EL (cell line): ENCODE measurements at places on chromosomes 1 and 21.

DNA sequence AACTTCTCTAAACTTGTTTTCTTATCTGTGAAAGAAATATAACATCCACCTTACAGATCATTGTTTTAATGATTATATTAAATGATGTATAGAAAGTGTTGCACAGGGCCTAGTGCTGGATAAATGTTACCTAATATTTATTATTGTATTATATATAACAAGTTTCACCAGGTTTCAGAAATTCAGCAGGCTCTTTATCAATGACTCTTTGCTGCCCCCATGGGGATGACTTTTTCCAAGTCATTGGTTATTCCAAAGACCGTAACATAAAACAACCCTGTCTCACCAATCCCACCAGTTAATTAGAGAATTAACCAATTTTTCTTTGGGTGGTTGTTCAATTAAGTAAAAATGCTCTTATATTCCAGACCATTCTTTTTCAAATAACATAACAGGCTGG is 7.3 kb upstream of the DEDD start:
- peak; percentile 41 for DNase-seq

DNA sequence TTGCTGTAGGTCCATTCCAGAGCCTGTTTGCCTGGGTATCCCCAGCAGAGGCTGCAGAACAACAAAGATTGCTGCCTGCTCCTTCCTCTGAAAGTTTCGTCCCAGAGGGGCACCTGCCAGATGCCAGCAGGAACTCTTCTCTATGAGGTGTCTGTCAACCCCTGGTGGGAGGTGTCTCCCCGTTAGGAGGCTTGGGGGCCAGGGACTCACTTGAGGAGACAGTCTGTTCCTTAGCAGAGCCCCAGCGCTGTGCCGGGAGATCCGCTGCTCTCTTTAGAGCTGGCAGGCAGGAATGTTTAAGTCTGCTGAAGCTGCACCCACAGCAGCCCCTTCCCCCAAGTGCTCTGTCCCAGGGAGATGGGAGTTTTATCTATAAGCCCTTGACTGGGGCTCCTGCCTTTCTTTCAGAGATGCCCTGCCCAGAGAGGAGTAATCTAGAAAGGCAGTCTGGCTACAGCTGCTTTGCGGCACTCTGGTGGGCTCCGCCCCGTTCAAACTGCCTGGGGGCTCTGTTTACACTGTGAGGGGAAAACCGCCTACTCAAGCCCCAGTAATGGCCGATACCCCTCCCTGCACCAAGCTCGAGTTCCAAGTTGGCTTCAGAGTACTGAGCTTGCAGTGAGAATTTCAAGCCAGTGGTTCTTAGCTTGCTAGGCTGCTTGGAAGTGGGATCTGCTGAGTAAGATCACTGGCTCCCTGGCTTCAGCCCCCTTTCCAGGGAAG is 8.7 kb upstream of the SLC25A24 start:
- no peak for DNase-seq

DNA sequence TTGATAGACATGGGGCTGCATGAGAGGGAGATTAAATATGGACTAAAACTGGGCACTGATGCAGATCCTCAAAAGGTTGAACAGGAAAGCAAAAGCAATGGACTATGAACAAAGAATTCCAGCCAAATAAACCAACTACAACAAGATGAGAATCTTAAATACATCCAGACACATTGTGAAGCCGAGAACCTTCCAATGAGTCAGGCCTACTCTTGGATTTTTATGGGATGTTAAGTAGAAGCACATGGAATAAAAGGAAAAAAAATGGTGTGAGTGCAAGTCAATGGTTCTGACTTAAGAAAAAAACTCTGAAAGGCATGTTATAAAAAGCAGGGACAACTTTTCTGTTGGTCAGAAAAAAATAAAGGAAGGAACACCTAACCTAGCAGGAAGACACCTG is 227.2 kb downstream of the DPYD start:
- no peak for DNase-seq

GRCh38 chr21:46454142-46454541 is 4.5 kb upstream of the DIP2A start:
- no peak for DNase-seq

GRCh38 chr1:206663362-206663761 is 21.3 kb upstream of the MAPKAPK2 start:
- no peak for DNase-seq

DNA sequence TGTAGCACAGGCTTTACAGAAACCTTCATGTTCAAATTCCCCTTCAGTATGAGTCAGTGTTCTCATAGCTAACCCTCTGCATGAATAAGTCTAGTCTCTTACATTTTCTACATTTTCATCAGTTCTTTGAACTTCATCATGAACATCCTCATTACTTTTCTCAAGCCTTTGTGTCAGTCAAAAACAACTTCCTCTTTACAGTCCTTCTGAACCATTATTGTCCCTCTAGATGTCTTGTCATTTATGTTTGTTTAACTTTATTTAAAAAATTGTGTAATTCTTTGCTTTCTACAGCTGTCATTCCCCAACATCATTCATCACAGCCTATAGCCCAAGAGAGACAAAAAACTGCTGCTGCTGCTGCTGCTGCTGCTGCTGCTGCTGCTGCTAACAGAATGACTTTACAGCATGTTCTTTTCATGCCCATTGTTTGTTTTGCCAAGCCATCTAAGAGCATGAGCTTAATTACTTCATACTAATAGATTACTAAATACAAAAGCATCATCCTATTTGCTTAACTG is 133.1 kb downstream of the LRRC40 start:
- peak; percentile 59 for DNase-seq

- peak; percentile 77 for DNase-seq
These were observed 47.1 kb downstream of the MYSM1 start for GRCh38 chr1:58652651-58653184.

DNA sequence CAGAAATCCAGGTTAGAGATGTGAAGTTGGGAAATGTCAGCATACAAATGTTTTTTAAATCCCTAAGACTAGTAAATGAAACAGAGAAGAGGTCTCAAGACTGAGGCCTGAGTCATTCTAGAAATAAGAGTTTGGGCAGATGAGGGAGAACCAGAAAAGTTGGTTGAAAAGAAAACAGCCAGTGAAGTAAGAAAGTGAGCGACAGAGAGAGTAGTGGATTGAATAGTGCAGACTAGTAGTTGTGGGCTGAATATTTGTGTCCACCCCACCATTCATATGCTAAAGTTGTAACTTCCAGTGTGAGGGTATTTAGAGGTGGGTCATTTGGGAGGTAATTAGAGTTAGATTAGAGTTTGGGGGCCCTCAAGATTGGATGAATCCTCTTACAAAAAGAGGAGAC is 889.2 kb downstream of the TTLL7 start:
- DNase-seq: no peak

- peak; percentile 60 for DNase-seq
These were observed 659 bp downstream of the FAF1 start for GRCh38 chr1:50959303-50959912.

DNA sequence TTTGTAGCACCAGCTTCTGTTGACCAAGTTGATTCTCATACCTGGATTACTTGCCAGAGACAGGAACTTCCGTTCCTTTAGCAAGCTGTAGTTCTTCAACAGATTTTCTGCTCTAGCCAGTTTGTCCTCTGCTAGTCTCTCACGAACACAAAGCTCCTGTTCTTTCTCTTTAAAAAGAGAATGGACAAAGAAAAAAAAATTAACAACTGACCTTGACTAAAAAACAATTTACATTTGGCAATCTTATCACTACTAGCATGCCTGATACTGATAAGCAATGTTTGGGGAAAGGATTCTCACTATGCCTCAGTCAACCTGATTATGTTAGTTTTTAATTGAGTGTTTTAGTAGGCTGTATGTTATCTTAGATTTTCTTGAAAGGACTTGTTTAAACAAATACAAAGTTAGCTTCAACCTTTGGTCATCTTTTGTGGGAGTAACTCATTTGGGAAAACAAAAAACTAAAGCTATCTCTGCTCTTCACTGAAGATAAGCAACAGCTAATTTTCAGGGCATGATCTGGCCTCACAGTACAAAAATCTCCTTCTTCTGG is 8.3 kb downstream of the NEK2 start:
- no peak for DNase-seq

DNA sequence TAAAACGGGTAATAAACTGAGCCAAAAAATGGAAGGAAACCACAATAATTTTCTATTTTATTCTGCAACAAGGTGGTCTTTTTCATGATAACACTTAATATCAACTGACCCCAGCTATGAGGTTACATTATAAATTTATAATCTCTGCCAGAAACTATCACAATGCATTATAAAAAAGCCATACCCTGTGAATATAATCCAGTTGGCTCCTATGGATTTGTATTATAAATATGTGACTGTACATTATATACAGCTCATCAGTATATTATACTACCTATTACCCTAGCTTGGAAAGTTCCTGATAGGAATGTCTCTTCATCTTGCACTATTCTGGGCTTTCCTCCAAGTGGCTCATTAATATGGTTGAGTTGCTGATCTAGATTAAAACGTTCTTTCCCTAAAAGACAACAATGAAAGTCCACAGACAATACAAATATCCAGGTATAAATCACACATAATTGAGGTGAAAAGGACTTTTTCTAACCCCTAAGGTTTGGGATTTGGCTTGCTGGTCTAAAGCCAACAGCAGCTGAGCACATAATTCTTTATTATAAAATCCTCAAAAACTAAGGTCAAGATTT is 487.7 kb downstream of the TTLL7 start:
- no peak for DNase-seq

DNA sequence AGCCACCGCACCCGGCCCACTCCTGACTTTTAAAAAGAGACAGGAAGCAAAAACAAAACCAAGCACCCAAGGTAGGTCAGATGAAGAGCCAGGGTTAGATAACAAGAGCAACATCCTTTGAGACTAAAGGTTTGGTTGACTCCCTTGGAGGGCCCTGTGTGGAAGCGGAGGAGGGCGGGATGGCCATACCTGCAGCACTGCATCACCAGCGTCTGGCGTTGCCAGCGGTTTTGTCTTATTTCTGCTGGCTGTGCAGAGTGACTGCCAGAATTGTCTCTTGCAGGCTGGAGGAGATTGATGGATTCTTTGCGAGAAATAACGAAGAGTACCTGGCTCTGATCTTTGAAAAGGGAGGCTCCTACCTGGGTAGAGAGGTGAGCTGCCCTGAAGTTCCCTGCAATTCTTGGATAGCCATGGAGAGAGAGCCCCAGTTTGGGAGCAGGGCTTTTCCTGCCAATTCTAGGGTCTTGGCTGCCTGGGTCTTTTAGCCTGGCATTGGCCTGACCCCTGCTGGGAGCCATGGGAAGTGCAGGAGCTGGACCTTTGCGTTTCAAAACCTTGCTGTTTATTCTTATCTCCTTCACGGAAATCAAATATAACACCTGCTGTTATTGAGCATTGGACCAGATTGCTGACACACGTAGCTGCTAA is 24.0 kb downstream of the QSOX1 start:
- peak; percentile 52 for DNase-seq
